HepG2 (cell line): ENCODE measurements at places on chromosomes 5 and 9.

- DNase-seq = no peak
Measured at GRCh38 chr9:123322273-123323195, 33.5 kb upstream of the CRB2 start.

GRCh38 chr5:11247224-11247623, 486.2 kb upstream of the DAP start:
- DNase-seq = no peak

DNA sequence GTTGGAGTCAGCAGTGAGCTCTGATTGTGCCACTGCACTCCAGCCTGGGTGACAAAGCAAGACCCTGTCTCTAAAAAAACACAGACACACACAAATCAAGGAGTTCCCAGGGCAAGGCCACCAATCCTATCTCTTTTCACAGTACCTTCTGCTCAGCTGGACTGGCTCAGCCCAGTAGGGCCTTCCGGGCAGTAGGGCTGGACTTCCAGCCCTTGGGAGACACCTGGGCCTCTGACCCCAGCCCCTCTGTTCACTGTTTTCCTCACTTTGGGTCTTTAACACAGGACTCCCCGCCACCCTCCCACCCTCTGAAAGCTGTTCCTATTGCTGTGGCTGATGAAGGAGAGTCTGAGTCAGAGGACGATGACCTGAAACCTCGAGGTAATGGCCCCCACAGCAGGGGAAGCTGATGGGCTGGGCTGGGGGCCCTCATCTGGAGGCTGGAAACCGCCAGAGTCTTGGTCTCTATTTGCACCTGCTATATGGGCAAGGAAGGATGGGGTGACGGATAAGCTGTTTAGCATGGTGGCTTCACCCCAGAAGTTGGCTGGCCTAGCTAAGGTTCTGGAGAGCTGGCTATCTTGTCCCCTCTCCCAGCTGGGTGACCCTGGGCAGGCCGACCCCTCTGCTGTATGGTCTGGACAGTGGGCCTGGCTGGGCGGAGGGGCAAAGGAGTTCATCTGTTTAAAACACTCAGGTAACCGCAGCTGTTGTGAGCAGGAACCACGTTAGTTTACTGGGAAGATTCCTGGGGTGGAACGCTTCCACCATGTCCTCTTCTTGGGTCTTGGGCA, 25.6 kb downstream of the USP20 start:
- no peak for DNase-seq

DNA sequence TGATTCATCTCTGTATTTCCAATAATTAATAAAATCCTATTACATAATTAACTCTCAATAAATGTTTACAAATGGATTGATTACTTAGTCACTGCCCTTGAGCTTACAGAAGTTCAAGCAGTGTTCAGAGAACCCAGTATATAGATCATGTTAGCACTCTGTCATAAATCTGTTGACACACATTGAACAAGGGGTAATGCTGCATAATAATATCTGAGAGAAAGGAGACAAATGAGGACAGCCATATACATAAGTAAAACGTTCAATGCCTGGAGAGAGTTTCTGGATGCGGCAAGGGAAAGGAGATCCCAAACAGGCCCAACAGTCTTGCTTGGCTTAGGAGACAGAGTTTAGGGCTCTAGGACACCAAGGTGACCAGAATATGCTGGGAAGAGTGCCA, 270.2 kb downstream of the FBXL17 start:
- DNase-seq = no peak

- DNase-seq = no peak
Measured at GRCh38 chr5:138952962-138953361, 77.8 kb upstream of the LRRTM2 start.

DNA sequence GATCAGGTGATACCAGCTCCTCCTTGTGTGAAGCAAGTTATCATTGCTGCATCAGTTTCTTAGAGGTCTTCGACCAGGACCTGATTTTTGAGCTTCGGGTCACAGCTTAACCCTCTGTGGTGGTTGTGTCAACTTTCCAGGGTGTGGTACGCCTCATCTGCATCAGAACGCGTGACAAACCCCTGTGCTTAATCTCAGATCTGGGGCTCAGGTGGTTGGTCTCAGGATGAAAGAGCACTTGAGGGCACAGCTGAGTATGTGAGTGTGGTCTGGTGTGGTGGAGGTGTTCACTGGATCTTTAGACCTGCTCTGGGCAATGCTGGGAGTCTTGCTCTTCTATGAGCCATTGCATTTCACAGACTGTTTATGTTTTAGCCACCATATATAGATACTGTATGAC, 64.1 kb downstream of the OSTF1 start:
- DNase-seq = no peak
